Activated naive CD8-positive, alpha-beta T cell treated with anti-CD3 and anti-CD28 coated beads, Interleukin-2, amount 10 ng/mL, durations not matched to agents 7 days and 5 days (primary cell): ENCODE measurements at places on chromosomes 4 and X.

- no peak overlapping the region for H3K4me3 ChIP-seq
- no peak for DNase-seq
- no peaks in the 10 kb centered on the region for H3K36me3 ChIP-seq
- H3K27ac ChIP-seq, result no peak overlapping the region
- no peaks in the 10 kb centered on the region for H3K4me1 ChIP-seq
- no peaks in the 10 kb centered on the region for H3K27me3 ChIP-seq
These were observed 720.9 kb downstream of the RAPGEF2 start for GRCh38 chr4:159823743-159824142.

DNA sequence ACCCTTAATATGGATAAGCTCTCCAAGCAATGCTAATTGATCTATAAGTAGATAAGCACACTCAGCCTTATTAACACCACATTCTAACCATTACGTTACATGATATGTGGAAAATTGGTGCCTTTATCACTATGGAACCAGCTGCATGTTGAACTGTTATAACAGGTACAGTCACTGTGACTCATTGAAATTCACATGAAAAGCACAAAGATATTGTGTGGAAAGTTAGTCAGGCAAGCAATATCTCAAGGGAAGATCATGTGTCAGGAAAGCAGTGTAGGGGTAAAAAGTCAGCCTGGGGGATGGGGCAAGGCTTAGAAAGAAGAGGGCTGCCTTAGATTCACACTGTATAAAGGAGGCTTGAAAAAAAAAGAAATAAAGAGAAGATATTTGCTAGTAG is 313.7 kb upstream of the SMIM31 start:
- no peak overlapping the region for H3K4me3 ChIP-seq
- no peak overlapping the region for H3K27ac ChIP-seq
- H3K4me1 ChIP-seq, result no peaks in the 10 kb centered on the region
- no peak for DNase-seq
- H3K27me3 ChIP-seq, result no peaks in the 10 kb centered on the region
- H3K36me3 ChIP-seq, result no peaks in the 10 kb centered on the region

- no peak overlapping the region for H3K27ac ChIP-seq
- DNase-seq, result no peak
- no peaks in the 10 kb centered on the region for H3K27me3 ChIP-seq
- no peaks in the 10 kb centered on the region for H3K4me1 ChIP-seq
- no peaks in the 10 kb centered on the region for H3K36me3 ChIP-seq
These were observed 488.2 kb downstream of the GRID2 start for GRCh38 chr4:92791871-92792440.

- no peak overlapping the region for H3K27ac ChIP-seq
- H3K36me3 ChIP-seq, result no peaks in the 10 kb centered on the region
- no peak overlapping the region for H3K4me3 ChIP-seq
- DNase-seq, result no peak
These were observed 51.3 kb upstream of the TMPRSS11F start for GRCh38 chr4:68180849-68181526.

- DNase-seq, result no peak
- H3K36me3 ChIP-seq, result no peaks in the 10 kb centered on the region
- H3K27me3 ChIP-seq, result no peaks in the 10 kb centered on the region
- no peaks in the 10 kb centered on the region for H3K4me1 ChIP-seq
- H3K27ac ChIP-seq, result no peak overlapping the region
- H3K4me3 ChIP-seq, result no peak overlapping the region
These were observed 66.1 kb downstream of the FMR1NB start for GRCh38 chrX:148047200-148047599.

DNA sequence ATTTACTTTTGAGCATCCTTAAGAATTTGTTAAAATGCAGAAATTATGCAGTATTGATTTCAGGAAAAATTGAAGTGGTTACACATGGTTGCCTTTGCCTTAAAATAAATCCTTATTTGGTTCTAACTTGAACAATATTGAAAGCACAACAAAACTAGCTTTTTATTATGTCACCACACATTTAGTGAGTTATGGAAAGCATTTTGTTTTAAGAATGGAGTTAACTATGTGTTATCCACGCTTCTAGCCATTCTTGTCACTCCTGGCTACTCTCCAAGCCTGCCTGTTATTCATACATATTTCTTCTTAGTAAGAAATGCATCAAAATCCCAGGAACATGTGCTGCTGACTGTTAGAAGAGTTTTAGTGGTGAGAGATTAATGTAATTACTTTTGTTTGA is 73.9 kb downstream of the FAT4 start:
- H3K27ac ChIP-seq, result no peak overlapping the region
- no peaks in the 10 kb centered on the region for H3K27me3 ChIP-seq
- no peaks in the 10 kb centered on the region for H3K36me3 ChIP-seq
- DNase-seq, result no peak
- H3K4me1 ChIP-seq, result no peaks in the 10 kb centered on the region

- DNase-seq, result no peak
- no peaks in the 10 kb centered on the region for H3K27me3 ChIP-seq
- no peak overlapping the region for H3K27ac ChIP-seq
- H3K4me1 ChIP-seq, result no peaks in the 10 kb centered on the region
These were observed 216.6 kb downstream of the PDGFC start for GRCh38 chr4:156754832-156755570.

DNA sequence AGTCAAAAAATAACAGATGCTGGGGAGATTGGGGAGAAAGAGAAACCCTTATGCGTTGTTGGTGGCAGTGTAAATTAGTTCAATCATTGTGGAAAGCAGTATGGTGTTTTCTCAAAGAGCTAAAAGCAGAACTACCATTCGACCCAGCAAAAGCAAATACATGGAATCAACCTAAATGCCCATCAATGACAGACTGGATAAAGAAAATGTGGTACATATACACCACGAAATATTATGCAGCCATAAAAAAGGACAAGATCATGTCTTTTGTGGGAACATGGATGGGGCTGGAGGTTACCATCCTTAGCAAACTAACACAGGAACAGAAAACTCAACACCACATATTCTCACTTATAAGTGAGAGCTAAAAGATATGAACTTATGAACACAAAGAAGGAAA is 188.9 kb downstream of the CAMK2D start:
- no peak for DNase-seq
- no peak overlapping the region for H3K4me3 ChIP-seq
- H3K27ac ChIP-seq, result no peak overlapping the region
- H3K27me3 ChIP-seq, result peaks cover 2% of the 10 kb centered on the region
- peaks cover 26% of the 10 kb centered on the region for H3K36me3 ChIP-seq
- peaks cover 19% of the 10 kb centered on the region for H3K4me1 ChIP-seq

GRCh38 chr4:26819478-26820095 is 41.1 kb upstream of the STIM2 start:
- peaks cover 8% of the 10 kb centered on the region for H3K4me1 ChIP-seq
- H3K27me3 ChIP-seq, result no peaks in the 10 kb centered on the region
- H3K36me3 ChIP-seq, result peaks cover 5% of the 10 kb centered on the region
- DNase-seq, result no peak
- H3K27ac ChIP-seq, result no peak overlapping the region

DNA sequence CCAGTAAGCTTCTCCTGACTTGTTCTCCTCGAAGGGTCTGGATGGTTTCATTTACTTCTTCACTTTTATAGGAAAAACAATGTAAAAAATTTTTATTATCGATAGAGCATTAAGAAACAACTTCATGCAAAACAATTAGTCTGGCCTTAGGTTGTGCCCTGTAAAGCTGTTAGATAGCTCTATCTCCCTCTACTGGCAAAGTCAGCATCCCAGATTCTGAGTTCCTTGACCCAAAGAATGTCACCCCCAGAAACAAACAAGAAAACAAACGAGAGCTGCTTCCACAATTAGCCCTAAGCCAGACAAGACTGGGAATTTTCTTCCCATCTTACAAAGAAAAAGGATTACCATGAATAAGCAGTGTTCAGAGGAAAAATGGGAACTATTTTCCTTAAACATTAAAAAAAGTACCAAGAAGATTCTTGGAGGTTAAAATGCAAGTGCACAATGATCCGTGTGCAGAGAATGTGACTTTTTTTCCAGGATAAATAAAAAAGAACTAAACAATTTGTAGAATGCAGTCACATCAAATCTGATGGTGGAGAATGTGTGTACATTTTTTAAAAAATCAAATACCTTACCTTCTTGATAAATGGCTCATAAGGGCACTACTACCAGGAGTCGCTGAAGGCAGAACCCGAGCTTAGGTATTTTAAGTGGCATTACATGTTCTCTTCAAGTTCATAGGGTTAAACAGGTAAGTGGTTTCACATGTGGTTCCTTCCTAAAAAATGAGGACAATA is 293.2 kb downstream of the FBXO8 start:
- no peak for DNase-seq
- H3K4me1 ChIP-seq, result no peaks in the 10 kb centered on the region
- H3K36me3 ChIP-seq, result no peaks in the 10 kb centered on the region
- no peak overlapping the region for H3K27ac ChIP-seq
- H3K27me3 ChIP-seq, result no peaks in the 10 kb centered on the region
- H3K4me3 ChIP-seq, result no peak overlapping the region

- H3K4me3 ChIP-seq, result no peak overlapping the region
- H3K27me3 ChIP-seq, result no peaks in the 10 kb centered on the region
- no peaks in the 10 kb centered on the region for H3K4me1 ChIP-seq
These were observed 102.7 kb downstream of the SLC4A4 start for GRCh38 chr4:71441186-71442169.

DNA sequence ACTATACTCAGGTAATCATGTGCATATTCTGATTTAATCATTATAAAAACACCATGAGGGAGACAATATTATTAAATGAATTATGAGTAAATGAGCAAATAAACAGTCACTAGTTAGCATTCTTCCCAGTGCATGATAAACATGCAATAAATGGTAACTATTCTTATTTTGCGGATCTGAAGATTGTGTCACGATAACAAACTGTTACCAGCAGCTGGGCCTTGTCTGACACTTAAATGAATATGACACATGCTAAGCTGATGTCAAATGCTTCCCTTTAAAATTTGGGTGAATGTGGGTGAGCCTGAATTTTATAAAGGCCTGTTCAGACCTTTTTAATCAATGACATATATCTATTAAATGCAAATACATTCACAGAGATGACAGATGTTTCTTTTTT is 68.2 kb upstream of the KIT start:
- H3K4me3 ChIP-seq, result no peak overlapping the region
- H3K27ac ChIP-seq, result no peak overlapping the region
- no peak for DNase-seq
- peaks cover 2% of the 10 kb centered on the region for H3K27me3 ChIP-seq

GRCh38 chrX:148426467-148426866 is 74.0 kb upstream of the AFF2 start:
- no peaks in the 10 kb centered on the region for H3K4me1 ChIP-seq
- H3K27ac ChIP-seq, result no peak overlapping the region
- no peaks in the 10 kb centered on the region for H3K27me3 ChIP-seq
- peaks cover 1% of the 10 kb centered on the region for H3K36me3 ChIP-seq
- H3K4me3 ChIP-seq, result no peak overlapping the region
- DNase-seq, result no peak

GRCh38 chr4:117898496-117898895 is 135.8 kb upstream of the NDST3 start:
- H3K4me1 ChIP-seq, result no peaks in the 10 kb centered on the region
- no peak overlapping the region for H3K27ac ChIP-seq
- no peaks in the 10 kb centered on the region for H3K36me3 ChIP-seq
- no peaks in the 10 kb centered on the region for H3K27me3 ChIP-seq
- DNase-seq, result no peak

GRCh38 chr4:175944126-175944910 is 121.3 kb upstream of the WDR17 start:
- no peak overlapping the region for H3K4me3 ChIP-seq
- DNase-seq, result no peak
- no peaks in the 10 kb centered on the region for H3K36me3 ChIP-seq
- peaks cover 12% of the 10 kb centered on the region for H3K27me3 ChIP-seq

DNA sequence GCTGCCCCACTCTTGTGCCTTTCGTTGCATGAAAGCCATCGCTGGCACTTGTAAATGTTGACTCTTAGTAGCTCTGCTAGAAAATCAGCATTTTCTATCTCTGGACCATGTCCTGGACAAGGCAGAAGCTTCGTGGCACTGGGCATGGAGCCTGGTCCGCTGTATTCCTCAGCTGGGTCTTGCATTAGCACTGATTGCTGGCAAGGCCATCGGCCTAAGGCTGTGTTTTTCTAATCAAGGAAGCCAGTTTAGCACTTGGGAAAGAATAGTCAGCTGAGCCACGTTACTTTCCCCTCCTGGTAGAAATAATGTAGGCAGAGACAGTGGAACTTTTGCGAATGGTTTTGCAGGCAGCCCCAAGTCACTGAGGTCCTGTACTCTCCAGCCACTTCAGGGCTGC is 180.2 kb upstream of the EOLA2 start:
- DNase-seq, result no peak

- H3K36me3 ChIP-seq, result no peaks in the 10 kb centered on the region
- no peak overlapping the region for H3K4me3 ChIP-seq
- H3K27me3 ChIP-seq, result peaks cover 10% of the 10 kb centered on the region
- DNase-seq, result no peak
These were observed 32.4 kb downstream of the IGFBP7 start for GRCh38 chr4:57077550-57078343.

GRCh38 chr4:53651156-53651735 is 60.0 kb upstream of the LNX1 start:
- H3K27me3 ChIP-seq, result no peaks in the 10 kb centered on the region
- no peaks in the 10 kb centered on the region for H3K36me3 ChIP-seq
- DNase-seq, result no peak
- H3K4me3 ChIP-seq, result no peak overlapping the region

GRCh38 chr4:55483315-55483714 is 63.4 kb downstream of the CLOCK start:
- H3K4me1 ChIP-seq, result no peaks in the 10 kb centered on the region
- H3K4me3 ChIP-seq, result no peak overlapping the region
- no peaks in the 10 kb centered on the region for H3K27me3 ChIP-seq

DNA sequence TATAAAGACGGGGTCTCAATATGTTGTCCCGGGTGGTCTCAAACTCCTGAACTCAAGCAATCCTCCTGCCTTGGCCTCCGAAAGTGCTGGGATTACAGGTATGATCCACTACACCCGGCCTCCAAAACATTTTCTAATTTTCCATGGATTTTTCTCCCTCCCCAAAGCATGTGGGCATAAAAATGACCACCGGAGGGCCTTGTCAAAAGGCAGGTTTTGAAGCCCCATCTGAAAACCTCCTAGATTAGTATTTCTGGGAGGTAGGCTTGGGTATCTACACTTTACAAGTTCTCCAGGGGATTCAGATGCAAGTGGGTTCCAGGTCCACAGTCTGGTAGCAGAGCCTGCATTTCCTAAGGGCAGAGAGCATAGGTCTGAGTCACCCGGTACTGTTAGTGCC is 1.4 kb upstream of the GPR173 start:
- H3K27ac ChIP-seq, result no peak overlapping the region
- no peak overlapping the region for H3K4me3 ChIP-seq
- H3K4me1 ChIP-seq, result no peaks in the 10 kb centered on the region
- H3K27me3 ChIP-seq, result peaks cover 4% of the 10 kb centered on the region
- no peaks in the 10 kb centered on the region for H3K36me3 ChIP-seq

- no peaks in the 10 kb centered on the region for H3K27me3 ChIP-seq
- no peaks in the 10 kb centered on the region for H3K4me1 ChIP-seq
- H3K27ac ChIP-seq, result no peak overlapping the region
- no peak overlapping the region for H3K4me3 ChIP-seq
- no peak for DNase-seq
These were observed 334.5 kb upstream of the PCDH7 start for GRCh38 chr4:30385650-30386049.

GRCh38 chr4:139900964-139901376 is 235.4 kb downstream of the MGST2 start:
- peaks cover 31% of the 10 kb centered on the region for H3K4me1 ChIP-seq
- H3K27me3 ChIP-seq, result no peaks in the 10 kb centered on the region
- H3K36me3 ChIP-seq, result peaks cover 8% of the 10 kb centered on the region
- H3K27ac ChIP-seq, result peak overlapping the region; percentile 74
- DNase-seq, result no peak

GRCh38 chrX:54826598-54826997 is 19.1 kb downstream of the MAGED2 start:
- H3K4me1 ChIP-seq, result no peaks in the 10 kb centered on the region
- no peak for DNase-seq
- H3K36me3 ChIP-seq, result no peaks in the 10 kb centered on the region
- no peak overlapping the region for H3K27ac ChIP-seq
- no peak overlapping the region for H3K4me3 ChIP-seq
